Cortex of kidney (tissue), 1 donor: ENCODE measurements at places on chromosomes 1 and 21.

GRCh38 chr1:71128060-71128459 lies 47.2 kb upstream of the ZRANB2 start:
- DNase-seq: no peak

DNA sequence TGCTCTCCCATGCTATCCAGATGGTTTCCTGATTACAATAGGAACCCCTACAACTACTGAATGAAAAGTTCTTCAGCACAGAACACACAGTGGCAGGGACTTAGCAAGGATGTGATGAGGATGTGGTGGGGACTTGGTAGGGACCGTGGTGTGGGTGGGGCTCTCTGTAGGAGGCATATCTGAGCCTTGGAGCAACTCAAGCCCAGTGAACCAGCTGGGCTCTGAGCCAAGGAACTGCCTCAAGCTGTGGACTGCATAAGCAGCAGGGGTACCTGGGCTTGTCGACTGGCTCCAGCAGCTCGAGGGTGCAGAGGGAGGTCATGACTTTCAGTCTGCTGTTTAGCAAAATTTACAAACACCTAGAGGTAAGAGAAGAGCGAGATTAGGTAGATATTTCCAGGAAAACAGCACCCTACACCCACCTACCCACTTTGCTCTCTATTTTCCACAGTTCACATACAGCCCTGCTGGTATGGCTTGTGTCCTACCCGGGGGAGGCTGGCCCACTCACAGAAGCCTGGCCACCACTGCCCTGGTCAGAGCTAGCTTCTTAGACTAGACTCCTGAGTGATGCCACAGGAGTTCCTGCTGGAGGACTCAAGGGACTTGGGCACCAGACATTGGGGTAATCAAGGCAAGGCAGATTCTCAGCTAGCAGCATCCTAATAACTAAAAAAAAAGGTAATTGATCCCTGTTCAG lies 86.8 kb upstream of the GCLM start:
- no peak for DNase-seq

DNA sequence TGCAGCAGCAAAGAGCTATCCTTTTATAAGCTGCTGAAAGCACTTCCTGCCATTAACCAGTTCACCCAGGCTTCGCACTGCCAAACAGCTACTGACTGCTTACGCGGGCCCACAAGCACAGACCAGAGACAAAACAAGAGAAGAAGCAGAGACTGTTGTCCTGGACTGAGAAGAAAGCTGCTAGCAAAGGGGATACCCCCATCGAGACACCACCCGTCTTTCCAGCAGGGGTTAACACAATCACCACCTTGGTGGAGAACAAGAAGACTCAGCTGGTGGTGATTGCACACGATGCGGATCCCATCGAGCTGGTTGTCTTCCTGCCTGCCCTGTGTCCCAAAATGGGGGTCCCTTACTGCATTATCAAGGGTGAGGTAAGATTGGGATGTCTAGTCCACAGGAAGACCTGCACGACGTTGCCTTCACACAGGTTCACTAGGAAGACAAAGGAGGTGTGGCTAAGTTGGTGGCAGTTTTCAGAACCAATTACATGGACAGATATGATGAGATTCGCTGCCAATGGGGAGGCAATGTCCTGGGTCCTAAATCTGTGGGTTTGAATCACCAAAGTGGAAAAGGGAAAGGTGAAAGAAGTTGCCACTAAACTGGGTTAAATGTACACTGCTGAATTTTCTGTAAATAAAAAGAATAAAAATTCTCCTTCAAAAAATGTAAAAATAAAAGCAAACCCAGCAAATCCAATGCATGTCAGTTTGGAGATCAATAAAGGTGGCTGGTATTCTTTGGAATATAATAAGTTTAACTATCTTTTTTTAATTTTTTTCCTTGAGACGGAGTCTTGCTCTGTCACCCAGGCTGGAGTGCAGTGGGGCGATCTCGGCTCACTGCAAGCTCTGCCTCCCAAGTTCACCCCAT lies 1.2 kb downstream of the FMO5 start:
- no peak for DNase-seq

DNA sequence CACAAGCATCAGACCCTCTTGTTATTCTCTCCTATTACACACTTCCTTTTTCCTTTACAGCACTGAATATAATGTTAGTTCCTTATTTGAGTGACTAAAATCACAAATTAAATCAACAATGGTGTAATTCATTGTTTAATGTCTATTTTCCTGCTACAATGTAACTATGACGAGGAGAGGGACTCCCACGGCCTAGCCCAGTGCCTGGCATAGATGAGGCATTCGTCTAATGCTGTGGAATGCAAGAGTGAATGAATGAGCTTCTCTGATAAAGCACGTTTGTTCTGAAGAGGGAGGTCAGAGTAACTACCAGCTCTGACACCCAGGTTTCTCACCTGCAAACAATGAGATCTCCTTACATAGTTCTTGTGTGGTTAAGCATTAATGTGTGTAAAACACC lies 479.4 kb downstream of the OMA1 start:
- no peak for DNase-seq

GRCh38 chr1:234968451-234968850 lies 160.2 kb downstream of the TOMM20 start:
- no peak for DNase-seq

DNA sequence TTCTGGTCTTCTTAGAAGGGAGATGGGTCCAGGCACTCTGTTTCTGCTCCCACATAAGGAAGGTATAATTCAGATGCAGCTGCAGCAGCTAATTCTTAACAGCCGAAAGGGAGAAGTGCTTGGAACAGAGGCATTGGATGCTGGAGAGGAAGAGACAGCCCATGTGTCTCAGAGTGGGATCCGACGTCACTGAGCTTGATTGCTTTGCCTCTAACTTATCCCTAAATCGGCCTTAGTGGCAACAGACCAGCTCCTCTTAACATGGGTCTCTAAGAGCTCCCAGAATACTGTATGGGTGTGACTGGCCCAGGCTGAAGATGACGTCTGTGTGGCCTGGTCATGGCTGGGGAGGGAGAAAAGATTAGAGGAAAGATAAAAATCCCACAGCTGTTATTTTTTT lies 40.7 kb upstream of the KCND3 start:
- no peak for DNase-seq
